ENCODE measurements at places on chromosomes 4 and X.
A peak's percentile ranks its signal among the peaks of the same experiment; 100 is the strongest.

- DNase-seq, result no peak
- peaks cover 13% of the 10 kb centered on the region for H3K4me1 ChIP-seq
- no peak overlapping the region for H3K27ac ChIP-seq
- H3K27me3 ChIP-seq, result no peaks in the 10 kb centered on the region
- H3K36me3 ChIP-seq, result no peaks in the 10 kb centered on the region
These were observed 129.4 kb upstream of the SH3RF1 start for GRCh38 chr4:169399976-169400767.

- no peaks in the 10 kb centered on the region for H3K36me3 ChIP-seq
- H3K4me1 ChIP-seq, result peaks cover 19% of the 10 kb centered on the region
These were observed 417.8 kb upstream of the INTU start for GRCh38 chr4:127214931-127215330.

- no peak for DNase-seq
- no peak overlapping the region for H3K27ac ChIP-seq
- no peak overlapping the region for H3K4me3 ChIP-seq
- no peaks in the 10 kb centered on the region for H3K36me3 ChIP-seq
- H3K27me3 ChIP-seq, result no peaks in the 10 kb centered on the region
These were observed 48.2 kb upstream of the PASD1 start for GRCh38 chrX:151515237-151515636.

- DNase-seq, result peak; percentile 54
- no peaks in the 10 kb centered on the region for H3K27me3 ChIP-seq
- no peak within 1 kb of the TSS for H3K4me3 ChIP-seq
- no peaks in the 10 kb centered on the region for H3K36me3 ChIP-seq
- H3K4me1 ChIP-seq, result no peaks in the 10 kb centered on the region
These were observed at the start of gene SASH3 for GRCh38 chrX:129779747-129780146. Gene SASH3, plus strand, starts transcription at chrX:129779949. Its CDS starts 149 bp downstream, at chrX:129780098.

GRCh38 chr4:168928346-168928745 lies 81.7 kb downstream of the CBR4 start:
- H3K36me3 ChIP-seq, result peaks cover 50% of the 10 kb centered on the region
- H3K4me3 ChIP-seq, result no peak overlapping the region
- no peak overlapping the region for H3K27ac ChIP-seq
- no peak for DNase-seq

GRCh38 chr4:182764137-182764536 lies 153.0 kb downstream of the DCTD start:
- H3K27me3 ChIP-seq, result no peaks in the 10 kb centered on the region
- no peaks in the 10 kb centered on the region for H3K4me1 ChIP-seq
- no peak overlapping the region for H3K27ac ChIP-seq
- H3K36me3 ChIP-seq, result no peaks in the 10 kb centered on the region
- H3K4me3 ChIP-seq, result no peak overlapping the region

DNA sequence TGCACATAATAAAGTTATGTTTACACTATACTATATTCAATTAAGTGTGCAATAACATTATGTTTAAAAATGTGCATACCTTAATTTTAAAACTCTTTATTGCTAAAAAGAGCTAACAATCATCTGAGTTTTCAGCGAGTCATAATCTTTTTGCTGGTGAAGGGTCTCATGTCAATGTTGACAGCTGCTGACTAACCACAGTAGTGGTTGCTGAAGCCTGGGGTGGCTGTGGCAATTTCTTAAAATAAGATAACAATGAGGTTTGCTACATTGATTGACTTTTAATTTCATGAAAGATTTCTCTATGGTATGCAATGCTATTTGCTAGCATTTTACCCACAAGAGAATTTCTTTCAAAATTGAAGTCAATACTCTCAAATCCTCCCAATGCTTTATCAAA lies 58.6 kb downstream of the C4orf46 start:
- DNase-seq, result no peak
- no peaks in the 10 kb centered on the region for H3K4me1 ChIP-seq
- no peak overlapping the region for H3K4me3 ChIP-seq
- no peaks in the 10 kb centered on the region for H3K27me3 ChIP-seq
- H3K27ac ChIP-seq, result no peak overlapping the region
- no peaks in the 10 kb centered on the region for H3K36me3 ChIP-seq

GRCh38 chrX:94107981-94108380 lies 434.0 kb downstream of the FAM133A start:
- no peak for DNase-seq
- H3K4me3 ChIP-seq, result no peak overlapping the region
- no peak overlapping the region for H3K27ac ChIP-seq

- H3K36me3 ChIP-seq, result peaks cover 73% of the 10 kb centered on the region
- no peak for DNase-seq
- no peak overlapping the region for H3K4me3 ChIP-seq
These were observed 15.3 kb upstream of the UBA1 start for GRCh38 chrX:47178337-47178736.

DNA sequence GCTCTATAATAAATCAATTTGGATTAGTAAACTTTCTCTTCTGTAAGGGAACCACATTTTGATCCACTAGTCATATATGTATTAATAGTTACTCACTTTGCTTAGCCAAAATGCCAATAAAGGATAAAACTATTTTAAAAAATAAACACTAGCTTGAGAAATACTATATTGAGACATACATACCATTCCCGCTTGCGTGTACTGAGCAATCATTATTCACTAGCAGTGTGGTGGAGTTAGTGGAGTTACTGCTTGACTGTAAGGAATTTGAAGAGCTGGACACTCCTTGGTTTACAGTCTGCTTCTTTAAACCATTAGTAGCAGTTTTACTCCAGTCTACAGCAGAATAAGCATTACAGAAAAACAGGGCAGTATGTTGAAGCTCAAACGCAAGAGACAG lies 10.8 kb upstream of the PHKA2 start:
- H3K4me3 ChIP-seq, result no peak overlapping the region
- no peak overlapping the region for H3K27ac ChIP-seq
- no peaks in the 10 kb centered on the region for H3K36me3 ChIP-seq
- no peaks in the 10 kb centered on the region for H3K27me3 ChIP-seq
- no peaks in the 10 kb centered on the region for H3K4me1 ChIP-seq

DNA sequence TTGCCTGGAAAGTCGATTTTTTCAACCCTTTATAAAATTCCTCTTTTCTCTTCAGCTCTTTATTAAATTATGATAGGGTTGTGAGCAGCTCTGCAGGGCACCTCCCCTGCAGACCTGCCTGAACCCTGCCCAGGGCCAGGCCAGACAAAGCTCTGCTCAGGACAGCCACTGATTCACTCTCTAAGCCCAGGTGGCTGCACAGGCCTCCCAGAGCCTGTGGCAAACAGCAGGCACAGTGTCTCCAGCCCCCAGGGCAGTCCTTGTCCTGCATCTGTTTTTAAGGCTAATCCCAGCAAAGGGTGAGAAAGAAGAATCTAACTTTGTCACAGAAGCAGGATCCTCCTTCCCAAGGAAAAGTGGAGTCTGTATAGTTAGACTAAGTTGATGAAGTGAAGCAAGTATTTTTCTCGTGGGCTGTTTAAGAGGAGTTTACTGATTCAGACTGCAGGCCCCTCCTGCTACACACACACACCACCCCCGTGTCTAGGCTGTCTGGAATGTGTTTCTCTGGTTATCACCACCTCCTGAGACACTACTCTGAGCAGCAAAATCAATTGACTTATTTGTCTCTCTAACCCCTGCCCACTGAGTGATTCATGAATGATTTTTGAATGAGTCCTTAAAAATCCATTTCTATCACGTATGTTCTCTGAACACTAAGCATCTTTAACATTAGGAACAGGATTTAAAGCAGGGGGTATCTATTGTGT lies 101.7 kb downstream of the CHIC2 start:
- no peak for DNase-seq
- H3K27ac ChIP-seq, result no peak overlapping the region
- no peaks in the 10 kb centered on the region for H3K4me1 ChIP-seq

GRCh38 chrX:146615628-146616348 lies 193.8 kb upstream of the CXorf51B start:
- no peak overlapping the region for H3K4me3 ChIP-seq
- no peak overlapping the region for H3K27ac ChIP-seq
- no peaks in the 10 kb centered on the region for H3K27me3 ChIP-seq
- no peaks in the 10 kb centered on the region for H3K36me3 ChIP-seq
- DNase-seq, result no peak
- H3K4me1 ChIP-seq, result no peaks in the 10 kb centered on the region

- no peak for DNase-seq
- peaks cover 3% of the 10 kb centered on the region for H3K36me3 ChIP-seq
- H3K27ac ChIP-seq, result no peak overlapping the region
- H3K4me1 ChIP-seq, result peaks cover 4% of the 10 kb centered on the region
These were observed 15.4 kb downstream of the HMGB2 start for GRCh38 chr4:173318648-173319211.

DNA sequence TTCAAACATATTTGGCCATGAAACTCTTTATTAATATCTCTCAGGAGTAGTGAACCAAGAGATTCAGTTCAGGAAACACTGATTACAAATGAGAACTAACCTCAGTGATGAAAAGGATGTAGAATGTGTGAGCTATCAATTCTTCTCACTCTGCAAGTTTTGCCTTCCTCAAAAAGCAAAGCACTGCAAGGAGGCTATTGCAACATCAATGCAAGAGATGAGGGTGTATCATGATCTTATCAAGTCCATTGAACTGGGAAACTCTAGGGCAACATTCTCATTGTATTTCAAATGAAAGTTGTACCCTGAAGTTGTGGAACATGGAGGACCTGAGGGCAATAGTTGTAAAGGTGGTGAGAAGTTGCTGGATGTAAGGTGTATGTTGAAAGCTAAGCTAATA lies 56.4 kb upstream of the VEGFC start:
- no peak for DNase-seq
- H3K36me3 ChIP-seq, result no peaks in the 10 kb centered on the region
- no peaks in the 10 kb centered on the region for H3K27me3 ChIP-seq

DNA sequence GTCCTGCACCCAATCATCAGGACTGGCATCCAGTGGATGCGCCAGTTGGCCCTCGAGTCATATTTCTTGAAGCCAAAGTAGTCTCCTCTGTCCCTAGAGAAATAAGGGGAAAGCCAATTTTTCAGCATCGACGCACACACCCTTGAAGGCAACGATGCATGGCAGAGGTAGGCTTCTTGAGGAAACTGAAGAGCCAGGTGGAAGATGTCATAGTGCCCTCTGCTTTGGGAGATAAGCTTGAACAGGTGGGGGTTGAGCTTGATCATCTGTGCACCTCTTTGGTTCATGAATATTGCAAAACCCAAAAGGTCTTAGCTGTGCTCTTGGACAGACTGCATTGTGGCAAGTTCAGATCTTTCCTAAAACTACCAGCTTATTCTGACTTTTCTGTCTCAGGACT lies 34.6 kb upstream of the WDR1 start:
- no peaks in the 10 kb centered on the region for H3K27me3 ChIP-seq
- H3K4me1 ChIP-seq, result no peaks in the 10 kb centered on the region
- no peaks in the 10 kb centered on the region for H3K36me3 ChIP-seq
- no peak overlapping the region for H3K4me3 ChIP-seq

DNA sequence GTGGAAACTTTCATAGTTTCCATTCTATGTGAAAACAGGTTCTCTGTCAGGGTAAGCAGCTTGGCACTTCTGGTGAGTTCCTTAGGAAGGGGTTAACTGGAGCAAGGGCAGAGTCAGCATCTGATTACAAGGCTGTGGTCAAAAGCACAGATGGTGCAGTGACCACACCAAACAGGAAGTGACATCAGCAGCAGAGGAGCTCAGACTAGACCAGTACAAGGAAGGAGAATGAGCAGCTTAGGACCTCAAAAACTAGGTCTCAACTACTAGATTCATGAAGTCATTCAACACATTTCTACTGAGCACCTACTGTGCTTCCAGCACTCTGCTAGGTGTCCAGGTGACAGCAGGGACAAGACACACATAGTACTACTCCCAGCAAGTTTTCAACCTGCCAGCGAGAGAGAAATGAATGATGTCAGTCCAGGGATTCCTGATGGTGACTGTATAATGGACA lies 130.2 kb downstream of the AMELX start:
- no peaks in the 10 kb centered on the region for H3K36me3 ChIP-seq
- no peak overlapping the region for H3K4me3 ChIP-seq
- no peak for DNase-seq
- peaks cover 10% of the 10 kb centered on the region for H3K27me3 ChIP-seq
- H3K4me1 ChIP-seq, result no peaks in the 10 kb centered on the region
- no peak overlapping the region for H3K27ac ChIP-seq

DNA sequence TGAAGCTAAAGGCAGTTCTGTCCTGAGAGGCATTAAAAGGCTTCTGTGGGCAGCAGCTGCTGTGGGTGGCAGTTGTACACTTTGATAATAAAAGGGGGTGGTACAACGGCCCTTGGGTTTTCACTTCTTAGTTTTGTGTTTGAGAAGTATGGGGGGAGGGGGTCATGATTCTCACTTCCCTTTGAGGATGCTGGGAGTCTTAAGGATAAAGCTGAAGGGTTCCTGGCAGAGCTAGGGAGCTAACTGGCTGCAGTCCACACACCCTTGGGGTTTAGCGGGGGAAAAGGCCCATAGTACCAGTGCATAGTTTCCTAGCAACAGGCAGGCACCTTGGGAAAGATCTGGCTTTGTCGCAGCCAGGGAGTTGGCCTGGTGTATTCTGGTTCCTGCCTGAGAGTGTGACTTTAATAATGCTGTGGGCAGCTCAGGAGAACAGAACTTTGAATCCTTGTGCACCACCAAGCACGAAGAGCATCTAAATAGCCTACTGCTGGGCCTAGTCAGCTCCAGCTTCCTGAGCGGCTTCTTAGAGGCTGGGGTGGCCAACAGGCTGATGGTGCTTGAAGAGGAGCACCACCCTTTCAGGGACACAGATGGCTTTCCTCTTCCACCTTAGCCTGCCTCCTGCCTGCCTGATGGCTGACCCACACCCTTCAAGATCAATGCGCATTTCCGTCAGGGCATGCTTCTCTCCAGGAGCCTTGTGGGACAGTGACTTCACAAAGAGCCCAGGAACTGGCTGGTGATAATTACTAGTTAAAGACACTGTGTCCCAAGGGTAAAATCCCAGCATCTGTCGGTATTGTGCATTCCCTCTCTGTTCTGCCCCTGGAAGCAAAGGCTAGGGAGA lies 12.5 kb downstream of the ZBTB33 start:
- H3K36me3 ChIP-seq, result no peaks in the 10 kb centered on the region
- H3K27ac ChIP-seq, result no peak overlapping the region
- no peaks in the 10 kb centered on the region for H3K4me1 ChIP-seq
- peaks cover 7% of the 10 kb centered on the region for H3K27me3 ChIP-seq

GRCh38 chr4:152680988-152681603 lies 1.3 kb upstream of the TMEM154 start:
- no peaks in the 10 kb centered on the region for H3K4me1 ChIP-seq
- no peak overlapping the region for H3K27ac ChIP-seq
- DNase-seq, result no peak
- no peaks in the 10 kb centered on the region for H3K36me3 ChIP-seq

GRCh38 chrX:150157291-150157690 lies 205.8 kb upstream of the MAMLD1 start:
- no peaks in the 10 kb centered on the region for H3K4me1 ChIP-seq
- DNase-seq, result no peak
- H3K36me3 ChIP-seq, result no peaks in the 10 kb centered on the region
- no peaks in the 10 kb centered on the region for H3K27me3 ChIP-seq

- DNase-seq, result no peak
- H3K4me1 ChIP-seq, result no peaks in the 10 kb centered on the region
- no peak overlapping the region for H3K27ac ChIP-seq
- H3K36me3 ChIP-seq, result no peaks in the 10 kb centered on the region
These were observed 504.4 kb upstream of the FAT1 start for GRCh38 chr4:187227907-187228704.

All from adrenal gland (tissue), 19 donors.